IMR-90 (cell line): ENCODE measurements at places on chromosomes 1 and 21. TPM values are rescaled to one million over a fixed set of nuclear protein-coding genes. Genes with fewer than 3 reads are reported as not detected.

- peak; percentile 88 for DNase-seq
Measured at GRCh38 chr1:37556712-37557196, at the start of gene DNALI1. Gene DNALI1, plus strand, starts transcription at chr1:37556940. Its CDS starts 55 bp downstream, at chr1:37556995.

GRCh38 chr1:161907265-161907664 is 116.4 kb downstream of the OLFML2B start:
- no peak for DNase-seq

GRCh38 chr1:183957216-183957830 is 80.2 kb downstream of the COLGALT2 start:
- no peak for DNase-seq

GRCh38 chr21:34887105-34887442 is 162.0 kb downstream of the RUNX1 start:
- DNase-seq: no peak

The IGSF21 gene
- not detected in 2 replicates for polyA plus RNA-seq

The MYBPH gene
- not detected in 2 replicates for polyA plus RNA-seq

DNA sequence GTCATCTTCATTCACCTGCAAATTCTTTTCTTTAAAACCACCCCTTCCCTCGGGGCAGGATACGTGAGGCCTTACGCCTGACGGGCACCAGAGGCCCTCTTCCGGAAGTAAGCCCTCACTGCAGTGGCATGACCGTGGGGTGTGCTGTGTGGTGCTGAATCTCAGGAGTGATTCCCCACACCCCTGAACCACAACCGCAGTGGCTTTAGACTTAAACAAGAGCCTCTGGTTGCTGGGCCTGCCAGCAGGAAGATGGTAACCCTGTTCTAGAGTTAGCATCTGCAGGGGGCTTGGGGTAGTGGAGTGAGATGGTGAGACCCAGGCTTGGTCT is 12.1 kb downstream of the BSND start:
- no peak for DNase-seq

The TRMT1L gene
- polyA plus RNA-seq: 8.6 and 11.0 TPM in 2 replicates

- DNase-seq: no peak
Measured at GRCh38 chr1:42734201-42735035, 5.6 kb downstream of the CLDN19 start.

DNA sequence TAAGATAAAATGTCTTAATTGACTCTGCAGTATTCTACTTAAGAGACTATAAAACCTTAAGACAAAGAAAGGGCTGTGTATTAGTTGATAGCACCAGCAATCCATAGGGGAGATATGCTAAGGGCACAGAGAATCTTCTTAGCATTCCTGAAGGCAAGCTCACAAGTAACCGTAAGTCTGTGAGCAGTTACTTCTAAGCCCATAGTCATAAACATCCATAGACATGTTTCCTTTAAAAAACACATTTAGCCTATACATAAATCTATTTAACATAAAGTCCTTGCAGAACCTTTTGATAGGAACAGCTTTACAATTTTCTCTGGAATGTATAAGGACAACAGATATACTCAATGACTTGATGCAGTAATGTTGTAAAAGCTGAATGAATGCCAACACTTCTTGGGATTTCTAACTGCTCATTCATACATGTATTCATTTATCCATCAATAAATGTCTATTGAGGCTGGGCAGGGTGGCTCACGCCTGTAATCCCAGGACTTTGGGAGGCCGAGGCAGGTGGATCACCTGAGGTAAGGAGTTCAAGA is 6.3 kb upstream of the ERRFI1 start:
- peak; percentile 63 for DNase-seq

- DNase-seq: peak; percentile 63
Measured at GRCh38 chr1:25031966-25032667, 102.0 kb upstream of the RUNX3 start.

The OR10K2 gene
- not detected in 2 replicates for polyA plus RNA-seq

The PLPP3 gene
- 49.9 and 52.1 TPM in 2 replicates for polyA plus RNA-seq

The S100A8 gene
- polyA plus RNA-seq: not detected in 2 replicates

- DNase-seq: no peak
Measured at GRCh38 chr21:42630626-42631025, 22.8 kb upstream of the PDE9A start.
